ENCODE measurements at places on chromosomes 11 and 22. TPM values are rescaled to one million over a fixed set of nuclear protein-coding genes. Genes with fewer than 3 reads are reported as not detected.

Gene SPON1
- total RNA-seq = 22.5 TPM

Gene ANGPTL5
- total RNA-seq = not detected

Gene RRM1
- total RNA-seq = 71.7 TPM

Gene MS4A4E
- 1.8 TPM for total RNA-seq

Gene GLYAT
- not detected for total RNA-seq

Gene RNF214
- total RNA-seq = 38.6 TPM

Gene HORMAD2
- not detected for total RNA-seq

Gene SLC22A8
- not detected for total RNA-seq

Gene PIH1D2
- 0.51 TPM for total RNA-seq

Gene CD3D
- total RNA-seq = not detected

Gene C22orf42
- not detected for total RNA-seq

Gene FDXACB1
- not detected for total RNA-seq

Gene YPEL4
- 7.6 TPM for total RNA-seq

Gene BANF1
- 136 TPM for total RNA-seq

Gene TRIM29
- 5.9 TPM for total RNA-seq

Gene CD248
- total RNA-seq = 91.2 TPM

Gene KREMEN1
- total RNA-seq = 10.3 TPM

Gene CCDC89
- total RNA-seq = 14.0 TPM

Gene DAGLA
- total RNA-seq = 0.29 TPM

Gene CNGA4
- total RNA-seq = not detected

Gene GAB4
- not detected for total RNA-seq

Gene TSKU
- total RNA-seq = 29.7 TPM

Gene BACE1
- 103 TPM for total RNA-seq

Gene MMP1
- total RNA-seq = not detected

Gene ESAM
- total RNA-seq = 91.6 TPM

Gene ACTN3
- total RNA-seq = not detected

Gene C2CD2L
- 1.8 TPM for total RNA-seq

Gene AGBL2
- 3.8 TPM for total RNA-seq

Gene DCHS1
- 58.9 TPM for total RNA-seq

Gene SLC22A6
- total RNA-seq = not detected

Gene UPK3A
- not detected for total RNA-seq

Gene ARHGEF12
- total RNA-seq = 82.6 TPM

Gene OR8B12
- not detected for total RNA-seq

Gene PKP3
- 0.46 TPM for total RNA-seq

Gene DNAJB13
- 1.9 TPM for total RNA-seq

Gene IRAG1
- 21.2 TPM for total RNA-seq
